Fibroblast of the aortic adventitia (primary cell): ENCODE measurements at places on chromosomes 1 and 21. TPM values are rescaled to one million over a fixed set of nuclear protein-coding genes. Genes with fewer than 3 reads are reported as not detected.

The TMPRSS2 gene
- total RNA-seq: not detected in 2 replicates

The CYP4X1 gene
- 2.1 and 3.3 TPM in 2 replicates for total RNA-seq

The HCRTR1 gene
- 0.18 TPM in 1 of 2 replicates, not detected in the other for total RNA-seq

The S100A1 gene
- 0.54 and 2.9 TPM in 2 replicates for total RNA-seq

The RGS13 gene
- not detected in 2 replicates for total RNA-seq
